ENCODE measurements at places on chromosomes 6 and 20. TPM values are rescaled to one million over a fixed set of nuclear protein-coding genes. Genes with fewer than 3 reads are reported as not detected.

The GNRH2 gene
- total RNA-seq, result 0.13 TPM

The TRIM15 gene
- total RNA-seq, result not detected

The ARMC12 gene
- 0.13 TPM for total RNA-seq

The ATP9A gene
- total RNA-seq, result 22.7 TPM

The WFDC10B gene
- not detected for total RNA-seq

The VWA7 gene
- total RNA-seq, result 0.26 TPM

Data from bronchial epithelial cell (primary cell).